ENCODE measurements at places on chromosomes 16 and 17.

- DNase-seq = no peak
Observed at GRCh38 chr16:10584981-10585438, 4.6 kb upstream of the EMP2 start.

- no peak for DNase-seq
Observed at GRCh38 chr17:40253565-40253964, 34.1 kb upstream of the CDC6 start.

- no peak for DNase-seq
Observed at GRCh38 chr17:76026714-76027158, 370 bp downstream of the EVPL start.

- DNase-seq = no peak
Observed at GRCh38 chr17:67514998-67515397, 137.9 kb downstream of the PITPNC1 start.

DNA sequence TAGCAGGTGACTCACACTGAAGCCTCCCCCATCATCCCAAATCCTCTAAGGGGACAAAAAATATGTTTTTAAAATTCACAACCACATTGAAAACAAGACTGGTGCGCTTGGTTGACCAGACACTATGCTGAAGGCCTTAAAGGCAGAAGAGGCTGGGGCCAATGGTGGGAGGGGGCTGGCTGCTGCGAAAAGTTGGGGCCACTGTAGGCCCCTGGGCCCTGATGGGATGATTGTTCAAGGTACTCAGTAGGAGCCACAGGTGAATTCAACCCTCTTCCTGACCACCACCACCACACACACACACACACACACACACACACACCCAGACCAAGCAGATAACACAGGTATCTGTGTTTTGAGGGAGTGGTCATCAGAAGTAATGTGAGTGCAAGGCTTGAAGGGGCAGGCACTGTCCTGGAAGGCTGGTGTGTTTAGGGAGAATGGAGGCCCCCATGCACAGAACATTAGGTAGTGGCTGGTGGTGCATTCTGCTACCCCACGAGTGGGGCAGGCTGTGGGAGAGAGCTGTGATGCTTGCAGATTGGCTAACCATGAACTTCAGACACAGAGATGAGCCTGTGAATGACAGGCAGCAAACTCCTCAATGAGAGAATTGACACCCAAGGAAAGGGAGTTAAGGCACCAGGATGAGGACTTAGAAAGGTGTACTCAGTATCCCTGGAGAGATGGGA lies 55.0 kb downstream of the NT5M start:
- DNase-seq = no peak

GRCh38 chr17:79800325-79801155 lies 3.7 kb upstream of the CBX8 start:
- DNase-seq = peak; percentile 51

- DNase-seq = no peak
Observed at GRCh38 chr16:65618333-65618732, 496.5 kb upstream of the CDH11 start.

GRCh38 chr17:36858119-36859002 lies 78.9 kb upstream of the LHX1 start:
- DNase-seq = no peak

- DNase-seq = no peak
Observed at GRCh38 chr16:81513204-81514040, 68.8 kb downstream of the CMIP start.

DNA sequence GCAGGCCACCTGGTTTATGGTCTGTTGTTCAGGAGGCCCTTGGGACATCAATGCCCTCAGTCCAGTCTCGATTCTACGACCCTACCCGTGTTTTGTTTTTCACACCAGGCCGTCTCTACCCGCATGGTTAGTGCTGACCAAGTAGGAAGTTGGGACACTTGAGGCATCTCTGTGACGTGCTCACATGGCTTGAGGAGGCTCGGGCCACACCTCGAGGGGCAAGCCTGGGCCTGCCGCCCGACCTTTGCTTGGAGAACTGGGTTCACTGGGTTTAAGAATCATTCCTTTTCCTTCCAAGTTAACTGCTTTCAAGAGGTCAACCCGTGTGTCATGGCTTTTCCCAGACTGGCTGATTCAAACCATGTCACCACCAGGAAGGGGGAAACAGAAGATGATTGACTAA lies 86.8 kb downstream of the CMIP start:
- no peak for DNase-seq

DNA sequence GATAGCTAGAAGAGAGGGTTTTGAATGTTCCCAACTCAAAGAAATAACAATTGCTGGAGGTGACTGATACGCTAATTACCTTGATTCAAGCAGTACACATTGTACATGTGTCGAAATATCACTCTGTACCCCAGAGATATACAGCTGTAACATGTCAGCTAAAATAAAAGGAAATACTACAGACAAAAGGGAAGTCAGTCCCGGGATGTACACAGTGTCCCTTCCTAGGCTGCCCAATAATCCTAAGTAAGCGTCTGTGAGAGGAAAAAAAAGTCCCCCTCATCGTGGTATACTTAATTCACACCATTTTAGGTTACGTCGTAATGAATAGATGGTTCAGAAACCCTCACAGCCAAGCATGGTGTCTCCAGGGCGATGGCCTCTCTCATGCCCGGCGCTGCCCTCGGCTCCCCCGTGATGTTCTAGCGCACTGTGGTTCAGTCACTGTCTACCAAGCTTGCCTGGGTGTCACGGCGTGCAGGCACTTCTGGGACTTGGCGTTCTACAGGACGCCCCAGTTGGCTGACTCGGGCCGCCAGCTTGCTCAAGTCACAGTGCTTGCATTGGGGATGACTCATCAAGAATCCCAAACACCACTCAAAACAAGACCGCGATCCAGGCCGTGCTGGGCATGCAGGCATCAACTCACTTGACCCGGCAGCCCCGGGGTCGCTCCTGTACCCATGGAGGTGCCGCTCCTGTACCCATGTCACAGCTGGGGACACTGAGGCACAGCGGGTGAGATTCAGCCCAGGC lies 27.6 kb downstream of the CCDC40 start:
- DNase-seq = no peak

DNA sequence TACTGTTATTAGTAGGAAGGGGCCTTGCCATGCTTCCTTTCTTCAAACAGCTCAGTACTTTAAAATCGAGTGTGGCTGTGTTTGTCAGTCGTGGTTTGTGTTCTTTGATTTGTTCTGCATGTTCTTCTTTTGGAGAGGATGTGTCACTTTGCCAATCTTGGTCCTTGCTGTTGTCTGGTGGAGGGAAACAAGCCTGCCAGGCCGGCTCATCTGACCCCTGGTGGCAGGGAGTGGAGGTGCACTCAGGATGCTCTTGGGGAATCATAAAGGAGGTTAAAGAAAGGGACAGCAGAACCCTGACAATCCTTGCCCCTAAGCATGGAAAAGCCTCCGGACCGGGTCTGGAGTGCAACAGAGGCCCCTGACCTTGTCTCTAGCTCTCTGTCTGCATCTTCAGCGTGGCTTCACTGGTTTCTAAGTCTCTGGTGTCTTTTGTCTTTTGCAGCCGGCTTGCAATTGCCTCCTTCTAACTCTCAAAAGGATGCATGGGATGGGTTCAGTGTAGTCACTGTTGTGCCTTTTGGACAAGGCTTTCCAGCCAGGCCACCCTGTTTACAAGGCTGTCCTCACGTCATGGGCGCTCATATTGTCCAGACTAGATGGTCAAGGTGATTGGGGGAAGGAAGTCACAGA lies 135.8 kb downstream of the WWOX start:
- DNase-seq = peak; percentile 72

GRCh38 chr16:67907397-67908180 lies 14.5 kb downstream of the PSKH1 start:
- no peak for DNase-seq

- no peak for DNase-seq
Observed at GRCh38 chr17:16215965-16216316, 607 bp upstream of the NCOR1 start.

GRCh38 chr17:39261286-39261685 lies 35.5 kb upstream of the STAC2 start:
- peak; percentile 44 for DNase-seq

DNA sequence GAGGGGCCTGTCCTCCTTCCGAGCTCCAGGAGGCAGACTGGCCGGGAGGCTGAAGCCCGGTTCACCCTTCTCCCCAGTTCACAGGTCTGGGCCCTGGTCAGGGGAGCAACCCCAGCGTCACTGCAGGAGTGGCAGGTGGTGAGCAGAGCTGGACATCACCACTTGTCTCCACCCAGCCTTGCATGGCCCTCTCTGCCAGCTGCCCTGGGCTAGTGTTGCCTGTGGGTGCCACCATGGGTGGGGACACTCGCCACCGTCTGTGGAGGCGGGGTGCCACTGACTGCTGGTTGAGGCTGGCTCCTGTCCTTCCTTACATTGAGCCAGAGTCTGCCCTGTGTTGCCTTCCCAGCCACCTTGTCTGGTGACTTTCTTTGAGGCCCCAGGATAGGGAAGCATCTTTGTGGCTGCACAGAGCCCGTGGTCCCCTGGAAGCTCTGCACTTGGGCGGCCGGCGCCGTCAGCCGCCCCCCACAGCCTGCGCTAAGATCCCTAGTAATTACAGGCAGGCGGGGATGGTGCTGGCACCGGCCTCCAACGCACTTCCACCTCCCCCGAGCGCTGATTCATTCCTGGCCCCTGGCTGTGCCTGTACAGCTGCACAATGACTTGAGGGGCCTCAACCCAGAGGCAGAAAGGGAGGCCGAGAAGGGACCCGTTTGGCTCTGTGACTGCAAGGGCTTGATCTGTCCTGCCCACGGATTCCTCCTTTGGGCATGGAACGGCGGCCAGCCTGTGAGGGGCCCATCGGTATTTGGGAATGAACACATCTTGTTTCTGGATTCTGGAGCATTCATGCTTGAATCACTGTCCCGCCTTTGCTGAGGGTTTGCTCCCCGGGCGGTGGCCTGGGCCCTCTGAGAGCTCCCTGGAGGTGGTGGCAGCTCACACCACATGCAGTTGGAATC lies 5.2 kb downstream of the BAIAP2 start:
- no peak for DNase-seq
